Naive B cell (primary cell): ENCODE measurements at places on chromosomes 11 and 22.

GRCh38 chr22:18152519-18152918 is 2.5 kb downstream of the USP18 start:
- no peak for DNase-seq

- DNase-seq, result no peak
Observed at GRCh38 chr11:123363556-123363955, 66.5 kb upstream of the GRAMD1B start.

DNA sequence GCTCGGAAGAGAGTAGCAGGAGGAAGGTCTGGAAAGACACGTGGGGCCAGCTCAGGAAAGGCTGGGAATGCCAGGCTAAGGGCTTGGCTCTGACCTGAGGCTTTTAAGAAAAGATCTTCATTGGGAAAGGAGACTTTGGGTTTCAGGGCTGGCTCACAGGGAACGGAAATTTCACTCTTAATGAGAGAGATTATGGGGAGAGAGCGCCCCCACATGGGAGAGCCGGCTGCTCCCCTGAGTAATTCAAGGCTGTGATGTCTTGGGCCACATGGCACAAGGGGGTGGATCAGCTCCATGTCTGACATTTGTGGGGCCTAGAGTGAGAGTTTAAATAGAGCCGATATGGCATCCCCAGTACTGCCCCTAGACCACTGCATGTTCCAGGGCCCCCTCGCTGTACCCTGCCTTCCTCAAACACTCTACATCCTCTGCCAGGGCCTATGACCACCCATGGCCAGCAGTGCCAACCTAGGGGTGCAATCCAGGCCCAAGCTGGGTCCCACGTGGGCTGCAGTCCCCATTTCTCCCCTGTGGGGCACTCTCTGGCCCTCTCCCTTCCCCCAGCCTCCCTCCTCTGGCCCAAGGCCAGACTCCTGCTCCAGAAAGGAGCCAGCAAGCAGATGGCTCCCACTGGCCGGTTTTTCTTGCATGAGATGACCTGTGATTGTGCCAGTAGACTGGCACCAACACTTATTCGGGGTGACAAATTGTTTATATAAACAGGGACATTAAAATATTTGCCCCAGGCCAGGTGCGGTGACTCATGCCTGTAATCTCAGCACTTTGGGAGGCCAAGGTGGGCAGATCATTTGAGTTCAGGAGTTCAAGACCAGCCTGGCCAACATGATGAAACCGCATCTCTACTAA is 75.2 kb downstream of the ISX start:
- DNase-seq, result no peak

- DNase-seq, result no peak
Observed at GRCh38 chr11:84398017-84398626, 1112.0 kb upstream of the CCDC90B start.

DNA sequence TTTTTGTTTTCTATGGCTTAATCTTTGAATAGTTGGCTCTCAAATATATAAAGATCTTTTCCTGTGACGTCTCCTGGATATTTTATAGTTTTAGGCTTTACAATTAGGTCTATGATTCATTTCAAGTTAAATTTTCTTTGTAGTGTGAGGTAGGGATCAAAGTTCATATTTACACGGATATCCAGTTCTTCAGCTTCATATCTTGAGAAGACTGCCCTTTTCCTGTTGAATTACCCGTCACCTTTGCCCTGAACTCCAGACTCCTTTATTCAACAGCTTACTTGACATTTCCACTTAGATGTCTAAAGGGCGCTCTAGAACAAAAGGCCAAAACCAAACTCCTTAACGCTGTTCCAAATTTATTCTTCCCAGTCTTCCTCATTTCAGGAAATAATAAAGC is 51.7 kb downstream of the TTC17 start:
- DNase-seq, result no peak

DNA sequence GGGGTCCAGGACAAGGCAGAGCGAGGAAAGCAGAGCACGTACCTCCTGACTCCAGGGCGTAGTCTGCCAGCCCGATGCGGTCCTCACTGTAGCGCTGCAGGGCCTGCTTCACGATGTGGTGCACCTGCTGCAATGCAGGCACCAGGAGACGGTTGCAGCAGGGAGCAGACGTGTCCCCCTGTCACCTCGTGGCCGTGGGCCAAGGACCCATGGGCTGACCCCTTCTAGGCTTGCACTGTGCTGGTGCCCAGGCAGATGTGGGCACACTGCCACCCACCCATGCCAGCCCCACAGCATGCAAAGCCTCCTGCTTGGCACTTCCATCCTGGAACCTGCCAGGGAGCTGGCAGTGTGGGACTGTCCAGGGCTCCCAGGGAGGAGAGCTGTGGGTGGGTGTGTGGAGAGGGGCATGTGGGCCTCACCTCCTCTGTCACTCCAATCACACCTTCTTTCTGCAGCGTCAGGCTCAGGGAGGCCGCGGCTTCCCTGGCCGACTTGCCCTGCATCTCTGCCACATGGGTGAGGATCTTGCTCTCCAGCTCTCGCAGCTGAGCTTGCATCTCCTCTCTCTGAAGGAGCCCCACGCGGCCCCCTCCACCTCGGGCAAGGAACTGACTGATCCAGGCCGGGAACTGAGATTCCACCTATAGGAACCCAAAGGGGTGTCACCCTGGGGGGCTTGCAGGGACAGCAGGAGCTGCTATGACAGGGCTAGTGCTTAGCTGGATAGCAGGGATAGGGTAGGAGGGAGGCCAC is 16.3 kb downstream of the SUN2 start:
- no peak for DNase-seq

DNA sequence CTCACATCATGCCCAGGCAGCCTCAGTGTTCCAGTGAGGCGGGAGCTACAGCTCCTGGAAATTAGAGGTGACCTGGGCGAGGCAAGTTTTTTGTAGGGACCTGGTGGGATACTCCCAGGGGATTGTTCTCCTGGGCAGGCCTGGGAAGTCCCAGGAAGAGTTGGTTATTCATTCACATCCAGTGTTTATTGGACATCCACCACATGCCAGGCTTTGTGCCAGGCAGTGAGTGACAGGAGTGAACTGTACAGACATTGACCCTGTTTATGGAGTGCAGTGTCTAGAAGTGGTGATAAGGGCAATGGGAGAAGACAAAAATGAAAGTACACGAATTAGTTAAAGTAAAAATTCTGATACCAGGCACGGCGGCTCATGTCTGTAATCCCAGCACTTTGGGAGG is 29.4 kb downstream of the YWHAH start:
- DNase-seq, result no peak

DNA sequence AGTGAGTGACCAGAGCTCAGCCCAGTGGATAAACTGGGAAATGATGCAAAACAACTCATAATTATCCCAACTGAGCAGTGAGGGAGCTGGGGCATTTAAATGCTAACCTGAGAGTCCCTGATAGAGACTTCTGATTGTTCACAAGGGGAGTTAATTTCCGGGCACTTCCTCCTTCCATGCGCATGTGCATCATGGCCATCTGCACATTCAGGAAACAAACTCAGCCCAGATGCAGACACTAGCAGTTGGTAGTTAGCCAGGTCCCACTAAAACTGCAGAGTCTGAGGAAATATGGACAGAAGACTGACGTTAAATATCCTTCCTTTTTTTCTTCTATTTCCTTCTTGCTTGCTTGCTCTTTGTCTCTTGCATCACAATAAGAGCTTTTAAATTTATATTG is 852.1 kb upstream of the LRRC4C start:
- no peak for DNase-seq

GRCh38 chr11:34358728-34359547 is 1.1 kb upstream of the ABTB2 start:
- peak; percentile 72 for DNase-seq

- no peak for DNase-seq
Observed at GRCh38 chr11:36713715-36714114, 115.7 kb upstream of the RAG2 start.

DNA sequence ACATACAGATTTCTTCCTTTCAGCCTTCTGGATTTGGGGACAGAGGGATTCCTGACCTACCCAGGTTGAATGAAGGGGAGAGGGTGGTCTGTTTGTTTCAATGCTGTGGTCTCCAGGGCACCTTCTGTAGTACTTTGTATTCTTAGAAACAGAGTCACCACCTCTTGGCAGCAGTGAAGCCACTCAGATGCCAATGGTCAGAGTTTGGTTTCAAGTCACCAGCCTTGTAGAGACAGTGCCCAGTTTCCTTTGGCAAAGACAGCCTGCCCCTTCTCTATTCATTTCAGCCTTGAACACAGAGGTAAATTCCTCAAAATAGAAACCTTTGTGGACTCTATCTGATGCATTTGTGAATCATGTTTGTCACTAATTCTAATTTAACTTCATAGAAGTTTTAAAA is 111.7 kb upstream of the RASSF10 start:
- DNase-seq, result no peak

GRCh38 chr11:86145439-86146156 is 76.7 kb upstream of the PICALM start:
- DNase-seq, result no peak

- DNase-seq, result no peak
Observed at GRCh38 chr11:8759634-8760033, 77.0 kb downstream of the RPL27A start.

DNA sequence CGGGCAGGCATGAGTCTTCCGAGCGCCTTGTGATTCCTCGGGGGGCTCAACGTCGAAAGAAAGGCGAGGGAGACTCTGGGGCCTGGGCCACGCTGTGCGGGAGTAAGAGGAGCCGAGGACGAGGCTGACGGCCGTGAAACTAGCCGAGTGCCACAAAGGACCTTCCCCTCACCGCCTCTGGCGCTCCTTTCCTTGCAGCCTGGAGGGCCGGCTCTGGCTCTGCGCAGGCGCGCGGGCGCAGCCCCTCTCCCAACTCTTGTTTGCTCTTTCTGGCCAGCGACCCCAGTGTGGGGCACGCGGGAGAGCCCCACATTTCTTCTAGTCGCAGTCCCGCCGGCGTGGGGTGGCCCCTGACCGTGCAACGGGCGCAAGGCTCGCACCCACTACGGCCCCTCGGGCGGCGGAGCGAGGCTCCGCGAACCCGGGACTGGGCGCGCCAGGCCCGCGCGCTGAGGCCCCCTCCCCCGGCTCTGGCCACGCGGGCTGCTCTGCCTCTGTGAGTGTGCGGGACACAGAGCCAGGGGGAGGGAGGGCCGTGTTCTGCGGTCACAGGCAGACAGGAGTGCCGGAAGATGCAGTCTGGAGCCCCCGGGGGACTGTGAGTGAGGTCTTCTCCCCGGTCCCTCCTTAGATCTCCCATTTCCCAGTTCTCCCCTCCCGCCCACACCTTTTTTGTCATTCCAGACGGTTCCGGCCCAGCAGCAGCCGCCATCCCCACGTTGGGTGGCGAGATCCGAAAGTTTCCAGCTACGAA is 1.0 kb upstream of the TOB2 start:
- peak; percentile 62 for DNase-seq

DNA sequence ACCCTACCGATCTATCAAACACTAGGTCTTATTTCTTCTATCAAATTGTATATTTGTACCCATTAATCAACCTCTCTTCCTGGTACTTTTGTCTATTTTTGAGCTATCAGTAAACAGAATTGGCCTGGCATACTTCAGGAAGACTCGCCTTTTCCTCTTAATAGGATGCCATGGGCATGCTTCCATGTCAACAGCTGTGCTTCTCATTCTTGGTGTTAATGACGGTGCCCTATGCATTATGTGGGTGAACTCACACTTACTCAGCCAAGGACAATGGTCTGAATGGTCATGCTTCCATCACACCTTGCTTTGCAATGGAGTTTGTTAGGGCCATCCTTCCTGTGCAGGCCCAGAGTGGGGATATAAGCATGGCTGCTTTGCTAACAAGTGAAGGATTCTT is 521.8 kb downstream of the MIAT start:
- DNase-seq, result no peak

DNA sequence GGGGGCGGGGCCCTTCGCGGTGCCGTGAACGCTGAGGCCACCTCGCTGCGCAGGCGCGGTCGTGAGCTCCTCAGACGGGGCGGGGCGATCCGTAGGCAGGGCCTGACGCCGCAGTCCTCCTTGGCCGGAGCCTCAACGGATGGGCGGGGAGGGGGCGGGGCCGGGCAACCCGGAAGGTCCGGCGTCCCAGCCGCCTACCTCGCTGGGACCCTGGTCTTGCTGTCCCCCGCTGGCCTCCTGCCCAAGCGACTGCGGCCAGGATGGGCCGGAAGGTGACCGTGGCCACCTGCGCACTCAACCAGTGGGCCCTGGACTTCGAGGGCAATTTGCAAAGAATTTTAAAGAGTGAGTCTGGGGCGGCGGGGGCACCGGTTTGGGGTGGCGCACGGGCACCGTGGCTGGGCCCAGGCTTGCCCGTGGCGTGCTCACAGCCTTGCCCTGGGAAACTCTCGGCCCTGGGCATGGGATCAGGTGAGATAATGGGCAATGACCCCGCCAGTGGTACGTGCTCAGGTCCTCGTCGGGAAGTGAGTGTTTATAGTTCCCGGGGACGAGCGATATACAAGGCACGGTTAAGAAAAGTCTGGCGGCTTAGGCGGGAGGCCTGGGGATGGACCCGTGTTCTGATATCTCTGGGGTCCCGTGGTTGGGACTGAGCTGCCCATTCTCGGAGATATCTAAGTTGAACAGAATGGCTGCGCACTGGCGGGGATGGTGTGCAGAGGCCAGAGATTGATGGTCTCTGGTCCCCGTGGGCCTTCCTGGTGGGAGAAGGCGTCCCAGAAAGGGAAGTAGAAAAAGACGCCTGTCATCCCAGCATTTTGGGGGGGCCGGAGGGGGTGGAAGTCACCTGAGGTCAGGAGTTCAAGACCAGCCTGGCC is at the start of gene NADSYN1:
Gene NADSYN1 (plus strand): TSS at position 167 of the 881 bp plus-strand sequence. CDS start 94 bp downstream, at position 261.
- DNase-seq, result peak; percentile 90

- no peak for DNase-seq
Observed at GRCh38 chr11:16997624-16998023, 16.6 kb downstream of the PLEKHA7 start.

- DNase-seq, result no peak
Observed at GRCh38 chr11:17734418-17734911, at the start of gene KCNC1. TSS of gene KCNC1 (plus strand) at chr11:17734781. CDS start at chr11:17736003, 1,222 bp downstream.

GRCh38 chr11:68030318-68031143 is at the start of gene NDUFS8:
TSS of gene NDUFS8 (plus strand) at chr11:68030681. CDS start at chr11:68032152, 1,471 bp downstream.
- peak; percentile 97 for DNase-seq

- DNase-seq, result peak; percentile 31
Observed at GRCh38 chr11:72224564-72225410, at the start of gene INPPL1. TSS of gene INPPL1 (plus strand) at chr11:72224767. CDS start at chr11:72224985, 218 bp downstream.

GRCh38 chr11:2099516-2100349 is 39.5 kb downstream of the IGF2 start:
- no peak for DNase-seq

DNA sequence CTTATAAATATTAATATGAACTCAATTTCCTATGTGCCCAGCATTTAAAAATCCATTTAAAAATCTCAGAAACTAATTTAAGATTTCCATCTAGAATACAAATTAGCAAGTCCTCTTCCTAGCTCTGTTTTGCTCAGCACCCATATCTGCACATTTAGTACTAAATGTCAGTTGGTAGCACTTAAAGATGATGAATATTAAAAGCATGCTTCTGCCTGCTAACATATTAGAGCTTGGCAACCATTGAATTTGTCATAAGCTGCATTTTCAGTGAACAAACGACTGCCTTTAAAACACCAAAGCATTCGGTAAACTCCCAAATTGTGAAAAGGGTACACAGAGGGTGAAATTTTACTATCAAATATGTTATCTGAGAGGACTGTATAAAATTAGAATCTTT is 177.7 kb downstream of the CADM1 start:
- no peak for DNase-seq
